ENCODE measurements at places on chromosomes 2 and 18.

DNA sequence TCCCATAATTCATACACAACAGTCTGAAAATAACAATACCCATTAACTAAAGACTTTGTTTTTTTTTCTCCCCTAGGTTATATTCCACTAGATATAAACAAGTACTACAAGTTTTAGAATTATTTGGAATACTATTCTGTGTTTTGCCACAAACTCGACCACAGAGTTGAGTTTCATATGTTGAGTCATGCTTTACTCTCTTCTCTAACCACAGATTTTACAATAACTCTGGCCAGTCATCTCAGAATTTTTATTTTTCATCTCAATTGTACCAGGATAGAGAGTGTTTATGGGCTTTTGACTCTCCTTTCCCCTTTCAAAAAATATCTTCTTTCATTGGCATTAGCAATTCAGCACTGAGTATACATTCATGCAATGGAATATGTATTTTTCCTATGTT is 348.7 kb upstream of the GALNT5 start:
- DNase-seq = no peak

- DNase-seq = no peak
Measured at GRCh38 chr2:68039317-68039716, 23.5 kb downstream of the C1D start.

DNA sequence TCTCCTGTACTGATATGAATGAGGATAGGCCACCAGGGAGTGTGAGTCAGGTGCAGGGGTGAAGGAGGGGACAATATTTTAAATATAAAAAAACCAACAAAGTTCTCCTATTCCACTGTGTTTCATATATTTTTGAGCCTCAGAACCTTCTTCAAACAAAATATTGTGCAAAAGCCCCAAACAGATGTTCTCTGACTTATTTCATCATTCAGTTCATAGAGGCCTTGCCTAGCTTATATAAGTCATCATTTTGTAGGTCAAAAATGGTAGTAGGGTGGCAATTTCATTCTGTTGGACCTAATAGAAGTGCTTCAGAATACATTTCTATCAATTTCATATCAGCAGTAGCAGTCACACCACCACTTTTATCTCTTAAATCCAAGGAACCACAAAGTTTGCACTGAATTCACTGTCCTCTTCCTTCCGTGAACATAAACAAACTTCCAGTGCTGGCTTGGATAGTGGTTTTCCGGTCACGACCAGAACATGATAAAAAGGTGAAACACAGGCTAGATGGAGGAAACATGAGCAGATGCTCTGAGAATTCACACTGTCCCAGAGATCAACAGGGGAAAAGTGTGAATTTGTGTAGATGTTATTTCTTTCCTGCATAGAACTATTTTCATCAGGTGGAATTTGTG is 99.1 kb downstream of the EN1 start:
- no peak for DNase-seq

DNA sequence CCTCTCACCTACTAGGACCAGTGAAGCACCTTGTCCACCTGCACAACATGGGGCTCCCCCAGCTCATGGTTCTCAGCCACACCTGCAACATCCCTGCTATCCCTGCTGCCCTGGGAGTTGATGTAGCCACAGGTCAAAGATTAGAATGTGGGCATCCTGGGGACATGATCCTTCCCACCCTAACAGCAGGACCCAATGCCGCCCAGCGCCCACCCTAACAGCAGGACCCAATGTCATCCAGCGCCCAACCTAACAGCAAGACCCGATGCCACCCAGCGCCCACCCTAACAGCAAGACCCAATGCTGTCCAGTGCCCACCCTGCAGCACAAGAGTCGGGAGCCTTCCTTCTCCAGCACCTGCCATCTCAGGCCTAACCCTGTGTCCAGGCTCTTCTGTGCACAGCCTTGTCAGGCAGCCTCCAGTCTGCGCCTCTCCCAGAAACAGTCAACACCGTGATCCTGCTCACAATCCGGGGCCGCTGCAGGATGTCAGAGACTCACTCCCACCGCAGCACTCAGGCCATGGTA is 237.3 kb upstream of the SALL3 start:
- no peak for DNase-seq

GRCh38 chr2:7969756-7970515 is 711.9 kb upstream of the ID2 start:
- DNase-seq = no peak

GRCh38 chr2:200300638-200301314 is 5.7 kb upstream of the SPATS2L start:
- no peak for DNase-seq

DNA sequence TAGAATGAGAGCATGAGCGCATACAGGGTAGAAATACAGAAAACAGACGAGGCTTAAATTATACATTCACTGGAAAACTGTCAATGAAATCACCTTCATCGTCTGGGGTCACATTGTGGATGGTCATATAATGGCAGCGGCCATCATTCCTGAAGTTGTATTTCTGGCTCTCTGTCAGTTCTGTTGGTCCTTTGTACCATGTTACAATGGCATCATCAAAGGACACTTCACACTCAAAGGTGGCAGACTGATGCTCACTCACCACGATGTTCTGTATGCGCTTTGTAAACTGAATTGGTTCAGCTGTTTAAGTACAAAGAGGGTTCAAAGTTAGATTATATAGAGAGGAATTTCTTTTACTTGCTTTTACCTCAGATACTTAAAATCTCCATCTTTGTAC is 104.9 kb downstream of the TTN start:
- no peak for DNase-seq

DNA sequence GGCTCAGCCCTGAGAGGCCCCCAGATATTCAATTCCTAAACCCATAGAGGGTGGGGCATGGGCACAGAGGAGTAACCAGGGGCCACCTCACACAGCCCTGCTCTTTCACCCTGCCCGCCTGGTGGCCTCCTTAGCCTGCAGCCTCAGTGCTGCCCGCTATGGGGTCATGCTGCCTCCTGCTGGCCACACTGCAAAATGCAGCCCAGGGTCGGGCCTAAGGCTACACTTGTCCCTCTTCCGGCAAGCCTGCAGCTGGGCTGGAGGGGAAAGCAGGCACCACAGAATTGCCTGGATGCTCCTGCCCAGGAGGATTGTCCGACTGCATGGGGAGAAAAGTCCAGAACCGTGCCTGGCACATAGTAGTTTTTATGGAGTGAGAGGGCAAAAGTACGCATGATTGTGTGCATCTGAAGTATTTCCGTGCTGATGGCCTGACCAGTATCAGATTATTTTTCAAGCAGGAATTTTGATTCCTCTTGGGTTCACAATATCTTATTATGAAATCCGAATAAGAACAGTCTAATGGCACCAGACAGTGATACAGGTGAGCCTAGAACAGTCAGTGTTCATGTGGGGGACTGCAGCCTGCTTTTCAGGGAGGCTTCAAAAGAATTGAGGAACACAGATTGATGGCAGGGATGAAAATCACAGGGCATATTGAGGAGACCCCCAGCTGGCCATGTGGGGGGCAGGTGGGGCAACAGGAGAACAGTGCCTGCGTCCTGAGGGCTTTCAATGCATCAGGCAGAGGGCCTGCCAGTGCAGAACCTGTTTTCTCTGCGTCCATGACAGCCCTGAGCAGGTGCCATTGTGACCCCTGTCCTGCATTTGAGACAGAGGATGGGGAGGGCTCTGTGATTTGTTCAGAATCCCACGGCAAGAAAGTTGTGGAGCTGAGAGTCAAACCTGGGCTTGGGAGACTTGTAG is 51.2 kb upstream of the ALPP start:
- DNase-seq = peak; percentile 78

GRCh38 chr2:2646433-2647051 is 315.5 kb upstream of the MYT1L start:
- DNase-seq = peak; percentile 40

DNA sequence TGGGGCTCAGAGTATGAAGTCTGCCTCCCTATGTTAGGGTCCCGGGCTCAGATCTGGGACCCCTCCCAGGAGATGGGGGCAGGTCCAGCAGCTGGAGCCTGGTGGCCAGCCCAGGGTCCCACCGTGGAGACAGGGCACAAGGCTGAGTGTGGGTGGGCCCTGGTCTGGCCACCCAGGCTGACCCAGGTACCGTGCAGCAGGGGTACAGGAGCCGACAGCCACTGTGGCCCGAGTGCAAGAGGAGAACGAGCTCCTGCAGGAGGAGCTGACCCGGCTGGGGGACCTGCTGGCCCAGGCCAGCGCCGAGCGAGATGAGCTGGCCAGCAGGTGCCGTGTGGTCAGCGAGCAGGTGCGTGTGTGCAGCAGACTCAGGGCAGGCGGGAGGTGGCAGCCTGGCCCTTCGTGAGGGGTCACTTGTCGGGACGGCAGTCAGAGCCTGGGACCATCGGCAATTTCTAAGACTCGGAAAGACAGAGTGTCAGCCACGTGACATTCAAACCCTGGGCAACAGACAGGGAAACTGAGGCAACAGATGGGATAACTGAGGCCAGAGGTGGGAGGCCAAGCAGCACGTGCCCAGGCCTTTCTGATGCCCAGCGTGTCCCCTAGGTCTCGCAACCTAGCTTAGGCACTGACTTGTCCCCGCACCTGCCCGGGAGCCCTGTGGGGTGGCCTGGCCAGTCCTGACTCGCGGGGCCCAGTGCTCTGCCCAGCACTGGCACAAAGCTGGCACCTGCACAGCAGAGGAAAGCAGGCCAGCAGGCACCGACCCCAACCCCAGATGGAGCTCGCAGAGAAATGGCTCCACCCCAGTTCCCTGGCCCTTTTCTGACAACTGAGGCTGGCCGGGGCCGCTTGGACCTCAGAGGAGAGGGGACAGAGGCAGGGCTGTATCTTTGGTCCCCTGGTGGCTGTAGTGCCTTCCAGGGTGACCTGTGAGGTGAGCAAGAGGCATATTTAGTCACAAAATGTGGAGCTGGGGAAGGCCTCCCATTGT is 13.9 kb downstream of the CROCC2 start:
- DNase-seq = no peak

DNA sequence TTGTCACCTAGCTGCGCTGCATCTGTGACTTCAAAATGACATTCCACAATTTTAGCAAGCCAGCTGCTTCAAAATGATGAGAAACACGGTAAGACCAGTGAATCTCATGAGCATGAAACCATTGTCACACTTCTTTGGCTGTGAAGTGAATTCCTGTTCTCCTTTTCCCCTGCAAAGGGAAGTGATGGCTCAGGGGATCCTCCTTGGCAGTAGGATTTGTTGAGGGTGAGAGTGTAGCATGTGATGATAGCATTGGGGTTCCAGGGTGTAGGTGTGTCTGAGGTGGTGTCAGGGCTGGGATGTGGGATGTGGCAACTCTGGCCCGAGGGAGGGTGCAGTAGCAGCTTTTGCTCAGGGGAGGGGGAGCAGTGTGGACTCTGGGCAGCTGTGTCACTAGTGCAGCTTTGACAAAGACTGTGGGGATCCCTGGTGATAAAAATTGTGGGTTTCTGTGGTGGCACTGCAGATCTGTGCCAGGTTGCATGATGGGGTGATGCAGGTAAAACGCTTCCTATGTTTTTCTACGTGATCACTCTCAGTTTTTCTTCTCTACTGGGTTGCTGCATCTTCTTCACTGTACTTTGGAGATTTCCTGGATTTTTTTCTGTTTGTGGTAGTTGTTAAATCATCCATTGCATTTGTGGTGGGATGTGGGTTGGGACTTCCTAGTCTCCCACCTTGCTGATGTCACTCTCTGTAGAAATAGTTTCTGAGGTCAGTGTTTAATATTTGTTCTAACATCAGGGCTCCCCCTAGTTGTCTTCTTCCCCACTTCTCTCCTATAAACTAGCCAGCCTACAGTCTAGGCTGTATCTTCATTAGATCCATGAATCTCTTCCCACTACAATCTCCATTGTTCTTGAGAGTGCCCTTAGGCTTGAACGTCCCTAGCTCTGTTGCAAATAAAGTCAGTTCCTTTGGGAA is 107.0 kb downstream of the ACTR3 start:
- DNase-seq = no peak

DNA sequence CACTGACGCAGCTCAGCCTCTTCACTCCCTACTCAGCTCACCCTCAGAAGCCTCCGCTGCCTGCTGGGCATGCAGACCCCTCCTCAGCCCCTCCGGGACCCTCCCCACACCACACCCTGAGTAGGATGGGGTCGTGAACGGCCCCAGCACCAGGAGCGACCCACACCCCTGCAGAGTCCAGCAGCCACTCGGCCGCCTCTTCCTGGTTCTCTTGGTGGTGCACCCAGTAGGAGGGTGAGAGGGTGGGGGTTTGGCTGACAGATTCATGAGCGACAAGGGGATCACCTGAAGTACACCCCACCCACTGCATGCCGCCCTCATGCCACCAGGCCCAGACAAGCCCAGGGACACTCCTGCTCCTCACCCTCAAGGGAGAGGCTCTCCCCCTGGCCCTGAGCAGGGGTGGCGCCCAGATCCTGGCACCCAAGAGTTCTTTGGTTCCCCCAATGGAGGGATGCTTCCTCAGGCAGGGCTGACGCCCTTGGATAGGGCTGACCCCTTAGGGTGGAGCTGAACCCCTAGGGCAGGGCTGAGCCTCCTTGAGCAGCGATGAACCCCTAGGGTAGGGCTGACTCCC is 76.6 kb upstream of the GPC1 start:
- DNase-seq = no peak

DNA sequence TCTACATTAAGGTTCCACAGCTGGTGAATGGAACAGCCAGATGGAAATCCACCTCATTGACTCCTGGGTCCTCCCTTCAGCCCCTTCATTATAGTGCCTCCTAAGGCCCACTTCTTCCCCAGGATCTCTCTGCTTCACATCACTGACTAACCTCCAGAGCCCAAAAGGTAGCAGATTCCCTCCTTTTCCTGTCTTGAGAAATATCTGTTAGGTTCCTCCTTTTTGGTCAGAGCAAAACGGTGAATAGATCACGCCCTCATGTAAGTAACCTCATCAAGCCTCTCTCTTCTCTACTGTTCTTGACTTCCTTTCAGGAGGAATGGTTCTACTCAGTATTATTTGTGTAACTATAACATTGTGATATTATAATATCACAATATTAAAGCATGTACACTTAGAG is 155.0 kb upstream of the SRD5A2 start:
- no peak for DNase-seq

- no peak for DNase-seq
Measured at GRCh38 chr2:158967731-158968395, 577 bp upstream of the TANC1 start.

DNA sequence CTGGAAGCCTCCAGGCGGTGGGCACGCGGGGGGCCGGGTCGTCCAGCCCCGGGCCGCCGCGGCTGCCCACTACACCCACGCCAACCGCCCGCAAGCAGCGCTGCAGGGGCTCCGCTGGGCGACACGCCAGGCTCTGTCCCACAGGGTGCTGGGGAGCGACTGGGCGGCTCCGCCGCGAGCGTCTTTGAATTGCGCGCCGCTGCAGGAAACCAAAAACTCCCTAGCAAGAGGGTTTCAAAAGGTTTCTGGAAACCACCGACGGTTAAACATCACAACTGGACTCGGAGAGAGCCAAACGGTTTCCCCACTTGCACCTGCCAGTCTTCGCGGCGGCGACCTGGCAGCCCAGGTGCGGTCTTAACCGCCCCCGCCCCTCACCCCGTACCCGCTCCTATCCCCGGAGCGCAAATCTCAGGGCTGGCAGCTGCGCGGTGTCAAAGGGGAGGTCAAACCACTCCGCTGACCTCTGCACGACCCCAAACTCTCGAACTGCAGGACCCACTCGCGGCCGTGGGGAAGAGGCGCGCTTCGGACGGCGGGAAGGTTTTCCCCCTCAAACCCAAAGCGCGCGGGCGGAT is 1.0 kb downstream of the CXCR4 start:
- peak; percentile 92 for DNase-seq

GRCh38 chr2:84885111-84885510 is 4.2 kb upstream of the TRABD2A start:
- DNase-seq = no peak

GRCh38 chr2:64672708-64673107 is 19.0 kb upstream of the SERTAD2 start:
- no peak for DNase-seq

- no peak for DNase-seq
Measured at GRCh38 chr2:166449439-166449838, 44.6 kb downstream of the SCN7A start.

Data from DND-41 (cell line).